Prostate gland (tissue), 2 donors: ENCODE measurements at places on chromosomes 12 and 14. TPM values are rescaled to one million over a fixed set of nuclear protein-coding genes. Genes with fewer than 3 reads are reported as not detected.

- DNase-seq: no peak
Measured at GRCh38 chr14:22491683-22492621, 97.1 kb downstream of the DAD1 start.

DNA sequence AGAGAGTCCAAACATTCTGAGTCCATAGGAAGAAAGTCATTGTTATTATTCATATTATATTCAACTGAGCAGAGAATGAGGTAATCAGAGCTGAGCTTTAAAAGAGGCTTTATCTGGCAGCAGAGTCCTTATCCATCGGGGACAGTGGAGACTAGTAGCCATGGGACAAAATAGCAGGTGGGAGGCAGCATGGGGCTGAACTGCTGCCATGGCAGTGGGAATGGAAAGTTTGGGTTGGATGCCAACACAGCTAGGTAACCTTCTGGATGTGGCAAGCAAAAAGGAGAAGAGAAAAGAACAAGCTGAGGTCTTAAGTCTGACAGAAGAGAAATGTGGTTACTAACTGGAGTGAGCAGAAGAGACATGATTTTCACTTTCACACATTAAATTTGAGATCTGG lies 71.0 kb upstream of the CDKN3 start:
- no peak for DNase-seq

GRCh38 chr14:74616507-74616906 lies 4.5 kb upstream of the LTBP2 start:
- DNase-seq: no peak

DNA sequence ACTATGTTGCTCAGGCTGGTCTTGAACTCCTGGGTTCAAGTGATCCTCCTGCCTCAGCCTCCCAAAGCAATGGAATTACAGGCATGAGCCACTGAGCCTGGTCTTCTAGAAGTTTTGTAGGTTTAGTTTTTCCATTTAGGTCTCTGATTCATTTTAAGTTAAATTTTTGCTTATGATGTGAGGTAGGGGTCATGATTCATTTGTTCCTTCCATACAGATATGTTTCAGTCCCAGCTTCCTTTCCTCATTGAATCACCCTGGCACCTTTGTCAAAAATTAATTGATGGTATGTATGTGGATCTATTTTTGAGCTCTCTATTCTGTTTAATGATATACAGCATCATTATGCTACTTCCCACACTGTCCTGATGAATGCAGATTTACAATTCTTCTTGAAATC lies 25.6 kb upstream of the CABP1 start:
- no peak for DNase-seq

DNA sequence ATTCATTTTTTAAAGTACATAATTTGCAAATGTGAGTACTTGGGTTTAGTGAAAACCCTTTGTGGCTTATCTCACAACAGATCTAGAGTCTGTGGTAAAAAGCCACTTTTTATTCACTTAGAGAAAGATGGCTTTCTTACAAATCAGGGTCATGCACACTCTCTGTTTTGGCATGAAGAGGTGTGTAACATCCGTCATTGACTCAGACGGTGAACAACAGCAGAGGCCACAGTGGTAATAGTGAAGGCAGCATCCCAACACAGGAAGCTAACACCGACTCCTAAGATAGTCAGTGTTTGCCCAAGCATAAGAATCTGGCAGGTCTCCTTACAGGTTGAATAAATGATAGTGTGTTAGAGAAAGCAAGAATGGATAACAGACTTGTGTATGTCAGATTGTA lies 593.0 kb downstream of the SOX5 start:
- no peak for DNase-seq

- DNase-seq: no peak
Measured at GRCh38 chr12:116996093-116996492, 85.3 kb downstream of the FBXW8 start.

- DNase-seq: no peak
Measured at GRCh38 chr14:100203962-100204834, 34.7 kb upstream of the YY1 start.

DNA sequence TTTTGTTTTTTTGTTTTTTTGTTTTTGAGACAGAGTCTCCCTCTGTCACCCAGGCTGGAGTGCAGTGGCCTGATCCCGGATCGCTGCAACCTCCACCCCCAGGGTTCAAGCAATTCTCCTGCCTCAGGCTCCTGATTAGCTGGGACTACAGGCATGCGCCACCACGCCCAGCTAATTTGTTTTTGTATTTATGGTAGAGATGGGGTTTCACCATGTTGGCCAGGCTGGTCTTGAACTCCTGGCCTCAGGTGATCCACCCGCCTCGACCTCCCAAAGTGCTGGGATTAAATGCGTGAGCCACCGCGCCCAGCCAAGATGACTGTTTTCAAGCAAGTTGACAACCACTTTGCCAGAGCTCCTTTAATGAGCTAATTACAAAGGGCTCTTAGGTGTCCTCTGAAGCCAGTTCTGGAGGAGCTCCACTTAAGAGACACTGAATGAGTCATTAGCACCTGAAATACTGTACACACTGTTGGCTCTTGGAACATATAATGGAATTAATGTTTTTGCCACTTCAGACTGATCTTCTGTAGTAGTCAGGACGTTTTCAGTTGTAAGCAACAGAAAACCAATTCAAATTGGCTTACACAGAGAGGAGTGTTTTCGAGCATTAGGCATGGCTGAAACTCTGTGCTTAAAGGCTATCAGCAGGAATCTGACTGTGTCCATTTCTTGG lies 55.4 kb upstream of the MED13L start:
- DNase-seq: no peak

- no peak for DNase-seq
Measured at GRCh38 chr14:24408764-24409163, 10.0 kb downstream of the NYNRIN start.

DNA sequence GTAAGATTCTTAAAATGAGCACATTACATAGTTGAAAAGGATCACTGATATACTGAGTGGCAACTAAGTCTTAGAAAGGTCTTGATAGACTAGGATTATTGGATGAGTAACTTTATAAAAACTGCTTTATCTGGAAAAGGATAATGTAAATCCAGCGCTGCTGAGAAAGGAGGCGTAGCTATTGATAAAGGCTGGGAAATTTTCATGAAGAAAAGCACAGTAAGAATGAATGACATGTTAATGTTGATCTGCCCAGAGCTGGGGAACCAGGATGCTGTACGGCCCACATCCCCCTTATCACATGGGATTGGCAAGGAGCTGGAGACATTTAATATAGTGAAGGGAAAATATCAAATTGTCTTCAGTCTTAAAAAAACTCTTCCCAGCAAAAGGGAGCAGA lies 174.0 kb downstream of the APAF1 start:
- no peak for DNase-seq

DNA sequence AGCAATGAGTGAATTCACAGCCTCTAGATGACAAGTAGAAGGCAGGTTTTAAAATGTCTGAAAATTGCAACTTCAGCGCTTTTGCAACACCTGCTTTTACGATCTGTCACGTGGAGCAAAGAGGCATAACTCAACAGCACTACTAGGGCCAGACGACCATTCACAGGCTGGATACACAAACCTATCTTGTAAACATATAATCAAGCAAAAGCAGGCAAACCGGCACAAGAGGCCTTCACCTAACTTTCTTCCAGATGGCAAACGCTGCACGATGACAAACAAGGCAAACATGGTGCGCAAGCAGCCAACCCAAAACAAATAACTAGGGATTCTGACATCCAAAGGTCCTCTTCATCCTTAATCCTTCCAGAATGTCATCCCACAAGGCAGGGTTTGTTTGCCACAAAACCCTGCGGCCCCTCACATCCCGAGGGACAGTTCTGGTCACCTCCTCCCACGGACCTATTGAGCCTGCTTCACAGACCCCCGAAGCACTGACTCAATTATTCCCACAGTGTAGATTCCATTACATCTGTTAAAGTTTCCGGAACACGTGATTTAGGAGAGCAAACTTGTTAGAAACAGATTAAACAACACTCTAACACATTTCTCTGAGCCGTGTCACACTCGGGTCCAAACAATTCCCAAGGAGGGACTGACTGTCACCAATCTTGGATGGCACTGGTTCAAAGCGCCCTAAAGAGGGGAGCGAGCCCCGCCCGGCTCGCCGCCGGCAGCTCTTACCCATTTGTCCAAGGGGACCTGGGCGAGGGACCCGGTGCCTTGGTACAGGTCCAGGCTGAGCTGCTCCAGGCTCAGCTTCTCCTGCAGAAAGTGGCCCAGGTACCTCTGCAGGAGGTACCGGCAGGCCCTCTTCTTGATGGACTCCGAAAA lies 823 bp downstream of the ATG2B start:
- DNase-seq: peak; percentile 84

- DNase-seq: no peak
Measured at GRCh38 chr12:132788375-132789098, 26.9 kb upstream of the ANKLE2 start.

SLC24A4 gene
- total RNA-seq: 0.82 TPM

KRT6B gene
- total RNA-seq: 0.40 TPM

CLEC2B gene
- 6.0 TPM for total RNA-seq

RAD9B gene
- total RNA-seq: 0.41 TPM

AGAP2 gene
- total RNA-seq: 4.2 TPM

ATF1 gene
- total RNA-seq: 27.4 TPM
